Jurkat, Clone E6-1 (cell line): ENCODE measurements at places on chromosomes 13 and 19.

DNA sequence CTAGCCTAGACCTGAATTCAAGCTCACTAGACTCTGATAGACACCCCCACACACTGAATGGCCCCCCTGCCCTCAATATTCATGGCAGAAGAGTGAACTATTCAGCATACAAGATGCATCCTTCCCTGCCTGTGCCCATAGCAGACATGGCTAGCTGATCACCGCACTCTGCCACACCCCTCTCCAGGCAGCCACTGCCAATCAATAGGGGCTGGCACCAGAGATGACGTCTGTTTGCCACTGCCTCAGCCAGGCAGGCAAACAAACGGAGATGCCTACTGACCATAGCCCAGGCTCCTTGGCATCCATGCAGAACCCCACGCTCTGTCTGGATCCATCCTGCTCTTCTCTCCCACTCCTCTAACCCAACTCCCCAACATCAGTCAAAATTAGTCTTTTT lies 13.8 kb upstream of the NPAS1 start:
- peak; percentile 34 for DNase-seq

DNA sequence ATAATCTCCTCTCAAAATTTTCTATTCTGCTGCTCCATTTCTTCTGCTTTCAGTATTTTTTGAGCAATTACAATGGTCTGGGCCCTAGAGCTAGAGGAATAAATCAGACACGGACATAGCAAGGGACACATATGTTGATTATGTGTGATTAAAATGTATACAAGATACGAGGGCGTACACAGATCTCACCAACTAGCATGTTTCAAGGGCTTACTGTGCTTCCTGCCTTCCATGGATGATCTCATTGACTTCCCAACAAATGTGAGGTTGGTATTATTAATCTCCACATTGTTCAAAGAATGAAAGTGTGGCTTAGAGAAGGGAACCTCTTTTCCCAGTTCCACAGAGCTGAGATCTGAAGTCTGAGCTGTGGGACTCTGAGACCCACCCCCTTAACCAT lies 9.1 kb downstream of the PLD3 start:
- no peak for DNase-seq

- DNase-seq: no peak
Observed at GRCh38 chr13:99299256-99299919, 7.8 kb downstream of the GPR183 start.

GRCh38 chr13:98279473-98280175 lies 102.6 kb upstream of the RNF113B start:
- DNase-seq: peak; percentile 48

GRCh38 chr13:89267734-89268133 lies 1596.6 kb downstream of the SLITRK5 start:
- no peak for DNase-seq

DNA sequence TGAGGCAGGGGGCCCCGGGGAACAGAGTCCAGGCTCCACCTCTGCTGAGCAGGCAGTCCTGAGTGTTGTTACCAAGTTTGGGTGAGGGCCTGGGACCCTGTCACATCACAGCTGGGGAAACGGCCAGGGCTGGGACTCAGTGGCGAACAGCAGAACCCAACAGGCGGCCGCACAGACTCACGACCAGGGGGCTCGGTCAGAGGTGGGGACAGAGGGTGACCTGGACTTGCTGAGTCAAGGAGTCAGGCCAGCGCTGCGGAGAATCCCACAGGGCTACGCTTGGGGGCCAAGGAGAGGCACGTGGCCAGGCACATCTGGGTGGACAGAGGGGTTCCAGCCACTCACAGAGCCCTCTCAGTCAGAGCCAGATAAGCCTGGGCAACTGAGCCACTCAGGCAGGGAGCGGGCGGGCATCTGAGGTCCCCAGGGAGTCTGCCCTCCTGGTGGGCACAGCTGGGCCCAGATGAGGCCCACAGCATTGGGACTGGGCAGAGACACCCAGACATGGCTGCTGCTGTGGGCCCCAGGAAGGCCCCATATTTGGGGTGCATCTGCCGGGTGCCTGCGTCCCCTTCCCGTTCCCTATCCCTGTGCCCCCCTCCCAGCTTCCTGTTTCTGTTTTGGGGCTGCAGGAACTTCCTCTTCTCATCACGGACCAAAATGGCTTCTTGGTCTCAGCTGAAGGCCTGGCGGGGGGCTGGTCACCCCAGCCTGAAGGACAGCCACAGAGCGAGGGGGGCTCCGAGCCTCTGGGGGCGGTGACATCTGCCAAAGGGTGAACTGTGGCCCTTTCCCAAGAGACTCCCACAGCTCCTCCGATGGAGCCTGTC lies 34.0 kb downstream of the CEBPA start:
- no peak for DNase-seq

GRCh38 chr19:35206855-35207254 lies 21.7 kb downstream of the FAM187B start:
- no peak for DNase-seq

DNA sequence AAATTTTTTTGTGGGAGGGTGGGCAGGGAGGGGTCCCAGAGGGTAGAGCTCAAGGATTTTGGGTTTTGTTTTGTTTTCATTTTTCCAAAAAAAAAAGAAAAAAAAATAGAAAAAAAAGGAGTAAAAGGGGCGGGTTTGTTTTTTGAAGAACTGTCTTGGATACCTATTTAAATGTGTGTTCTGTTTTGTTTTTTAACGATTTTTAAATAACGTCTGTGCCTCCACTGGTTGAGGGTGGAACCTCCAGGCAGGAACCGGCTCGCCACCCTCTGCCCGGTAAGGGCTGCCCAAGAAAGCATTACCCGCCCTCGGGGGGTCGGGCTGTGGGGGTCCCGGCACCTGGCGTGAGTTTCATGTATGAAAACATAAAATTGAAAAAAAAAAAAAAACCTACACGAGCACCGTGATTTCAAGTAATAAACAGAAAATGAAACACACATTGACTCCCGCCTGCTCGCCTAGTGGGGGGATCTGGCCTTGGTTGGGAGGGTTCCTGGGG lies 10.4 kb downstream of the MIDN start:
- DNase-seq: no peak

DNA sequence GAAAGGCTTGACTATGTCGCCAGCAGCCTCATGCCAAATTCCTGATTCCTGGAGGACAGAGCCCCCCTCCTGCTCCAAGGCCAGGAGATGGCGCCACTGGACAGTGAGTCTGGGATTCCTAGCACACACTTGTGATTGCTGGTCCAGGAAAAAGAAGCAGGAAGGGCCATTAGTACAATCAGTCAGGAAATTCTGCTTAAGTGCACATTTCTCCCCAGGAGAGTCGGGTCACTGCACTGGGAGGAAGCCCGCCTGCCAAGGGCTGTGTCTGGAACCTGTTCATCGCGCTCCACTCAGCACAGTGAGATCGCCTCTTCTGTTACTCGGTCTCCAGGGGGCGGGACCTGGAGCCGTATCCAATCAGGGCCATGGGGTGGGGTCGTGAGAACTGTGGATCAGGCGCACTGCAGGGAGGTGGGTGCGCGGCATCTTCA lies 65.1 kb downstream of the ZNF823 start:
- no peak for DNase-seq

DNA sequence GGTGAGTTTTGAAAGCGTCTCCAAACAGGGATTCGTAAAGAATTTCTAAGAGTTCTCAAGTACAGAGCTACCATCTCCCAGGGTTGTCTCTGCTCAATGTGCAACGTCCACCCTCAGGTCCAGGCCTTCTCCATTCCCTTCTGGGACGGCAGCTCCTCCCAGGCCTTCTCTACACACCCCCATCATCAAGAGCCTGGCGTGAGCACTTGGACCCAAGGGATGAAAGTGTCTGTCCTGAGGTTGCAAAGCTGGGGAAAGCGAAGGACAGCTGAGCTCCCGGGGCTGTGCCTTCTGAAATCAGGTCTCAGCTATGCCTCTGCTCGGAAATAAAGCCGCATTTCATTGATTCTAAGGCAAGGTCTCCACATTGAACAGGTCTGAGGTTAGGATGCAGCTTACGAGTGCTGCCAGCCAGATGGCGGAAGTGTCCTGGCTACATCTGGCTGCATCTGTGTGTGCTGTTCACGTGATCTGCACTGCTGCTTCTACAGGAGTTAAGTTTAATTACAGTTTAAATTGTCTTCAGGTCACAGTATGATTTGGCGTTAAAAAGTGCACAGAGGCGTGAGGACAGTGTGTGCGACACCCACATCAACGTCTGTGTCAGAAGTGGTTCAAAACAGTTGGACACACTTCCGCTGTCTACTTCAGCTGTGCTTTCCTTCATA lies 27.0 kb upstream of the MIER2 start:
- peak; percentile 67 for DNase-seq

- no peak for DNase-seq
Observed at GRCh38 chr19:2331601-2332246, 3.2 kb downstream of the SPPL2B start.

- DNase-seq: no peak
Observed at GRCh38 chr13:21637296-21637695, 33.3 kb upstream of the MICU2 start.

- DNase-seq: peak; percentile 90
Observed at GRCh38 chr19:45645631-45646344, 6.6 kb upstream of the EML2 start.
